ENCODE measurements at places on chromosomes 4 and X.

- no peak for DNase-seq
Measured at GRCh38 chr4:52560844-52561280, 98.2 kb downstream of the USP46 start.

DNA sequence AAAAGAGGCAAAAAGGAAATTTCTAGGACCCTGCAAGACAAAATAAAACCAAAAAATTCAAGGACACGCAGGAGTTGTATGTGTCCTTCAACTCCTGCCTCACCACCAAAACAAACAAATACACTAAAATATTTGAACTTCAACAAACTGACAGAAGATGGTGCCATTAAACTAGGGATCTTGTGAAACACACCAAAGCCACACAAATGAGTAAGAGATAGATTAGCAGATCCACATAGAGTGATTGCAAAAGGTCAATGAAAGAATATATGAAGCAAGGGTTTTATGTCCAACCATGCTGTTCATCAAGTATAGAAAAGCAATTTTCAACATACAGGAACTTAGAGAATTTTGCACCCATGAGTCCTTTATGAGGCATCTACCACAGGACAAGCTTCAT, 40.1 kb upstream of the SCML1 start:
- DNase-seq = no peak

GRCh38 chrX:15293451-15293850, 22.0 kb downstream of the ASB11 start:
- no peak for DNase-seq

DNA sequence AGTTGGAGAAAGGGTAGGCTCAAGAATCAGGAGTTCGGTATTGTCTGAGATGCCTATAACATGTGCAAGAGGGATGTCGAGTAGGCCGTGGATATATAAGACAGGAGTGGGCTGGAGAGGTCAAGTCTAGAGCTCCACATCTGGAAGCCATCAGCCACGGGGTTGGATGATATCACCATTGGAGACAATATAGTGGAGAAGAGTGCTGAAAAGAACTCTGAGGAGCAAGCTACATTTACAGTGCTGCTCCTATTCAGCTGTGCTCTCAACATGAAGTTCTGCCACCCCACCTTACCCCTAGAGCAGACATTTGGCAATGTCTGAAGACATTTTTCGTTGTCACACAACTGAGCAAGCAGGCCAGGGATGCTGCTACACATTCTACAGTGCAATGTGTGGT, 20.9 kb upstream of the PLAC1 start:
- DNase-seq = no peak

DNA sequence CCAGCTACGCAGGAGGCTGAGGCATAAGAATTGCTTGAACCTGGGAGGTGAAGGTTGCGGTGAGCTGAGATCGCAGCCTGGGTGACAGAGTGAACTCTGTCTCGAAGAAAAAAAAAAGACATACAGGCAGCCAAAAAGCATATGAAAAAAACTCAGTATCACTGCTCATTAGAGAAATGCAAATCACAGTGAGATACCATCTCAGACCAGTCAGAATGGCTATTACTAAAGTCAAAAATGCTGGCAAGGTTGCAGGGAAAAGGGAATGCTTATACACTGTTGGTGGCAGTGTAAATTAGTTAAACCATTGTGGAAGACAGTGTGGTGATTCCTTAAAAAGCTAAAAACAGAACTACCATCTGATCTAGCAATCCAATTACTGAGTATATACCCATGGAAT, 123.1 kb downstream of the CHIC2 start:
- no peak for DNase-seq

DNA sequence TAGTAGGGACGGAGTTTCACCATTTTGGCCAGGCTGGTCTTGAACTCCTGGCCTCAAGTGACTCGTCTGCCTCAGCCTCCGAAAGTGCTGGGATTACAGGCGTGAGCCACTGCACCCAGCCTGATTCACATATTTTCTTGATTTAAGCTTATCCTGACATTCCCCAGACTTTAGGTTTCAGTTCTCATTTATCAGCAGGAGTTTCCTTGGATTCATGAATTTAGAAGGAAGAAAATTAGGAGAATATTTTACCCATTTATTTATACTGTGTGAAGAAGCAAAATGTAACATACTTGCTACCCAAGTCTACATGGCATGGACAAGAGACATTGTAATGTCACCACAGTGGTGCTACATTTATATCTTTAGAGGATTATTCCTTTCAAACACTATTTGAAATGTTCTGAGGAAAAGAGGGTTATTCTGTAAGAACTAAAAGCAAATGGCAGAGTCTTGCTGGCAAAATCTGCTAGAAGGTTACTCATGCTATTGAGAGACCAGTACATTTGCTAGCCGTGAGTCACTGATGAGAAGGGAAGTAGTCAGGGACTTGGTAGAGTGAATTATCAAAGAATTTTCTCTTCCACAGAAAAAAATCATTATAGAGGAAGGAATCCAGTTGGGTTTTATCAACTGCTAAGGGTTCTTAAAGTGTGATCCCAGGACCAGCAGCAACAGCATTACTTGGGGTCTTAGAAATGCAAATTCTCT, 26.1 kb upstream of the CFAP299 start:
- DNase-seq = no peak

DNA sequence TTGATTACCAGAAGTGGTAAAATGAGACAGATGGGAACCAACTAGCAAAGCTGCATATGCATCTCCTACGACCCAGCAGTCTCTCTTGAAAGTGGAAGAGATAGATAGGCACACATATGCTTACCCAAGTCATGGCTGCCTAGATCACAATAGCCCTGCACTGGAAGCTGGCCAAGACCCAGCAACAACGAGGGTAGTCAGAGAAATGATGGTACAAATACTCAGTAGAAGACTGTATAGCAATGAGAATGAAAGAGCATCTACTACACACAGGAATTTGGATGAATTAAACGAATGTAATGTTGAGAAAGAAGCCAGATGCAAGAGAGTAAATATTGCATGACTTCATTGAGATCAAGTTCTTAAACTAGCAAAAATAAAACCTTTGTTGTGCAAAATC, 100.3 kb upstream of the FAT1 start:
- DNase-seq = no peak

GRCh38 chr4:11397819-11398610, 30.7 kb downstream of the HS3ST1 start:
- no peak for DNase-seq

GRCh38 chr4:21126014-21126512, 425.8 kb downstream of the PACRGL start:
- DNase-seq = no peak

- no peak for DNase-seq
Measured at GRCh38 chrX:5681159-5681558, 547.5 kb downstream of the NLGN4X start.

DNA sequence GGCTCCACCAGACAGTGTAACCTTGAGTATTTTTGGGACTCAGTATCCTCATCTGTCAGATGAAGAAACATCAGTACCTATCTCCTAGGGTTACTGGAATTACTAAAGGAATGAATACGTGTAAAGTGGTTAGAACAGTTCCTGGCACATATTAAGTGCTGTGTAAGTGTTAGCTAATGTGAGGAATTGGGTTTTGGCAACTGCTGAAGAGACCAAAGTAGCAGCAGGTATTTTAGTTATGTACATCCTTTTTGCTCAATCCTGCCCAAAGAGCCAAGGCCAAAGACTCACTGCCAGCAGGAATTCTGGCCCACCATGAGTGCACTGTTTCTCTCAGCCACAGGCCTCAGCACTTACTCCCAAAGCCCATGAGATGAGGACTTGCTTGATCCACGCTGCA, 16.7 kb upstream of the MCF2 start:
- no peak for DNase-seq

DNA sequence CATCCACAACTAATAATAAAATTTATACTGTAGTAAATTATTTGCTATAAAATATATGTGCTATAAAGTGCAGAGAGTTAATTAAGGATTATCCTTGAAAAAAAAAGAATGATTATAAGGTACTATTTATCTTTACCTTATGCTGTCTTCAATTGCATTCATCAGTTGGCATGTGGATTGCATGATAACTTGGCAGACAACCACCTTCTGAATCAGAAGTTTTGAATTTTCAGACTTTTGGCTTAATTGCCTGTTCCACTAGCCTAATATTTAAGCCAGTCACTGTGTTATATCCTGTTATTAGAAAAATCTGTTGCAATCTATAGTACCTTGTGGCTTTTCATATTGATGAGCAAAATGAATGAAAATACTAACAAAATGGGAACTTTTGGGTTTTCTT, 1040.3 kb upstream of the PCDH10 start:
- no peak for DNase-seq

Data from activated T-helper 1 cell treated with Interleukin-2 at 50 U/mL for 16 hours (primary cell).